ENCODE measurements at places on chromosomes 12 and 14. TPM values are rescaled to one million over a fixed set of nuclear protein-coding genes. Genes with fewer than 3 reads are reported as not detected.

The MANSC4 gene
- not detected for total RNA-seq

The C14orf180 gene
- not detected for total RNA-seq

The PITPNM2 gene
- total RNA-seq = 3.4 TPM

The CMA1 gene
- total RNA-seq = not detected

The ZNF410 gene
- total RNA-seq = 79.3 TPM

The TAS2R8 gene
- total RNA-seq = not detected

The CCDC38 gene
- 0.89 TPM for total RNA-seq

The INSM2 gene
- total RNA-seq = not detected

The FKBP4 gene
- total RNA-seq = 41.8 TPM

The TOX4 gene
- total RNA-seq = 26.8 TPM

The P3H3 gene
- 16.4 TPM for total RNA-seq

The SERPINA12 gene
- total RNA-seq = not detected

The KLHL33 gene
- total RNA-seq = not detected

The ATL1 gene
- 2.7 TPM for total RNA-seq

The FSCB gene
- not detected for total RNA-seq

The SIX4 gene
- total RNA-seq = 11.3 TPM

The FITM1 gene
- 0.45 TPM for total RNA-seq

The HSPA2 gene
- total RNA-seq = 4.5 TPM

The HOXC5 gene
- 0.20 TPM for total RNA-seq

The CLEC6A gene
- not detected for total RNA-seq

The KLRK1 gene
- total RNA-seq = not detected

The NEDD8 gene
- total RNA-seq = 223 TPM

Measured in NCI-H460 (cell line).